WTC11 (cell line): ENCODE measurements at places on chromosomes 12 and 14.

DNA sequence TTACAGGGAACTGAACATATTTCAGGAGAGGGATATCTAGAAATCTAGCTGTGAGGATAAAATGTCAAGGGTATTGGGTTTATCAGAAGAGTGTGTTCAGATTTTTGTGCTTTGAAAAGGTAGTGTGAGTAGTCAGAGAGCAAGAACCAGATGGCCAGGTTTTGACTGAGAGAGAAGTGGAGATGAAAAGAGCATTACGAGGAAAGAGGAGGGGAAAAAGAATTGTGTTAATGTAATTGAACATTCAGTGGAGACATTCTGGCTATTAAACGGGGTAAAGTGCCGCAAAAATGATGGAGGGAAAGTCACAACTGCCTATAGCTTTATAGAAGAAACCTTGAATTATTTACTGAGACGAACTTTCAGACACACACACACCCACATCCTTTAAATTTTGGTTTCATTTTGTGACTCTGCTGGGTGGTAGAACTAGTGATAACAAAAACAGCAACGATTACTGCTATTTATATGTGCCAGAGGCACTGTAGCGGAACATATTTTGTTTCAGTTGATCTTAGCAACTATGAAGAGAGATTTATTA, 213.6 kb downstream of the ERC1 start:
- no peak for DNase-seq

- DNase-seq, result no peak
These were observed 1.1 kb downstream of the ARHGAP5 start for GRCh38 chr14:32078023-32078857.

DNA sequence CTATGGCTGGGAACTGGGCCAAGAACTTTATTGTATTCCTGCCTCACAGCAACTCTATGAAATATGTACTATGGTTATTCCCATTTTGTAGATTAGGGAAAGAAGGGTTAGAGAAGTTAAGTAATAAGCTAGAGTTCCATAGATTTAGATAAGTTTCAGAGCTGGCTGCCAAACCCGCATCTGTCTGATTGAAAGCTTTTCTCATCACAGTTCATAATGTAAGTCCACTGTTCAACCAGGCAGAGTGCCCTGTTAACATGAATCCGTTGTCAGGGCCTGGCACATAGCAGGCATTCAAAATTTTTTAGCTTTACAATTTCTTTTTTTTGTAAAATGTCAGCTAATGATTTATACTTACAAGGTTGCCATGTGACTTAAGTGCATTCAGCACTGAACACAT, 467.3 kb downstream of the NRXN3 start:
- no peak for DNase-seq

- DNase-seq, result no peak
These were observed 74.0 kb downstream of the SPTSSA start for GRCh38 chr14:34387974-34388516.

- no peak for DNase-seq
These were observed 254.4 kb upstream of the CCDC196 start for GRCh38 chr14:66231820-66232219.

DNA sequence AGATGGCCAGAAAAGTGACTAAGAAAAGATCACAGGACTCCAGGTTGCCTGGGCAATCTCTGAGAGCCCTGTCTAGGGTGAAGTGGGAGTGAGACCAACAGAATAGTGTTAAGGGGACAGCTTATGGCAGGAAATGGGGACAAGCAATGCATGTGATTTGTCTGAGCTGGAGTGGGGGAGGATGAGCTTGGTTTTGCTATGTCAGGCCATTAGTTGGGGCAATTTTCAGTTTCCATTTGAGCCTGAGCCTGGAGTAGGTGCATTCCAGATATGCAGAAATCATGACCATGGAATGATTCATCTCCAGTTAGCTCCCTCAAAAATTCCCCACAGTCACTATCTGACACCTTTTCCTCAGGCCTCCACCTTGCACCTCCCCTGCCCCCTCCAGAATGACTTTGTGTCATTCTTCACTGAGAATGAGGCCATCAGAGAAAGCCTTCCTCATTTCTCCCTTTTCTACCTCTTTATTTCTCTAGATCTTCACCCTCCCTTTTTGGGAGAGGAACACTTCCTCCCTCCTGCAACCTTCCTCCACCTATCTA, 150.9 kb upstream of the PLEKHG7 start:
- no peak for DNase-seq

GRCh38 chr12:23217667-23218066, 592.7 kb downstream of the ETNK1 start:
- DNase-seq, result no peak

GRCh38 chr12:89260841-89261637, 91.3 kb downstream of the DUSP6 start:
- DNase-seq, result no peak

DNA sequence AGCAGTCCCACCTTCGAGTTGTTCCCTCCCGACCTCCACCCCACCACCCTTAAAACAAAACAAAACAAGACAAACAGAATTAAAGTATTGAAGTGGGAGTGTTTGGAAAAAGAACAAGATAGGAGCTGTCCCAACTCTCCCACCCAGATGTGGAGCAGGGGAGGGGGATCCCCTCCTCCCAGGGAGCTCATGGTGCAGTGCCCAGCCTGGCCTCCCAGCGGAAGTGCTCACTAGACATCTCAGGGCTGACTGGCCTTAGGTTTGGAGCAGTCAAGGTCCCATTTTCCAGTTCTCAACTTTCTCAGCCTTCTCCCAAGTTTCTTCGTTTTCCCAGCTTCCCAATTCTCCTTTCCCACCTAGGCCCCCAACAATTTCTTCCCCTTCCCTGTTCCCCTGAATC, 2.9 kb downstream of the SP7 start:
- DNase-seq, result no peak

DNA sequence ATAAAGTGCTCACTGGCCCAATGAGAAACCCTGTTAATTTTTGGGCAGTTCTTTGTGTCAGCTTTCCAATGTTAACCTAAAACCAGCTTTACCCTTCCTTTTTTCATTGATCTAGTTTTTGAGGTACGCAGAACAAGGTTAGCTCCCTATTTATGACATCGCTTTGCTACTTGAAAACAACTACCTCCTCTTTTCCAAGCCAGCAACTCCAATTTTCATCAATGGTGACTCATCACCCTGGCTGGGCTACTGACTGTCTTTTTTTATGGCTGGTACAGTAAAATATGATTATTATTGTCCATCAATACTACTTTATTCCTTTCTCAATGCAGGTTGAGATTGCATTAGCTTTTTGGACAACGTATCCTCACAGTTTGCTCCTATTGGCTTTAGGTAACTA, 22.5 kb upstream of the AKAP6 start:
- no peak for DNase-seq
